ENCODE measurements at places on chromosomes 11 and 22.

GRCh38 chr11:130318031-130318673 is 3.4 kb upstream of the ZBTB44 start:
- DNase-seq: no peak

GRCh38 chr22:38429499-38430068 is 25.4 kb downstream of the KCNJ4 start:
- DNase-seq: no peak

DNA sequence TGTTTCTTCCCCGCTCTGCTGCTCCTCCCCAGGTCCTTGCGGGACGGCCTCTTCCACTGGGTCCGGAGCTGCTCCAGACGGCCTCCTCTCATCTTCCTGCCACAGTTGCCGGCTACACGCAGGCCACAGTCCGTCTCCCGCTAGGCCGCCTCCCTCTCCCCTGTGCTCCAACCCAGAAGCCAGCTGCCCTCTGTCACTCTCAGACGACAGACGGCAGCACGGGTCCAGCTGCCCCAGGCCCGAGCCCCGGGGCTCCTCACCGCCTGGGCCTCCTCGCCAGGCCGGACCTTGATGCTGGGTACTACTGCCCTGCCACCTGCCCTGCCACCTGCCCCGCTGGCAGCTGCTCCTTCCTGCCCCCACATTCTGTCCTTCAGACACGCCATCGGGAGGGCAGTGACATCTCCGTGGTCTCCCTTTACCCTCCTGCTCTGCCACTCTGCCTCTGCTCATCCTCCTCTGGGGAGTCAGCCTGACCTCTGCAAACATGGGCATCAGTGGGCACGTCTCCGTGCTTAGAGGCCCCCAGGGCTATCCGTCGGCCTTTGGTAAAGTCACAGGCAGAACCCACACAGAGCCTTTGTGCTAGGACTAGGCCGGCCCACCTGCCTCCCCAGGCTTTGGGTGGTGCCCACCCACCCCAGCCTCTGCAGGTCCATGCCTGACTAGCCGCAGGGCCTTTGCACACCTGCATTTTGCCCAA is 43.1 kb upstream of the TH start:
- no peak for DNase-seq

DNA sequence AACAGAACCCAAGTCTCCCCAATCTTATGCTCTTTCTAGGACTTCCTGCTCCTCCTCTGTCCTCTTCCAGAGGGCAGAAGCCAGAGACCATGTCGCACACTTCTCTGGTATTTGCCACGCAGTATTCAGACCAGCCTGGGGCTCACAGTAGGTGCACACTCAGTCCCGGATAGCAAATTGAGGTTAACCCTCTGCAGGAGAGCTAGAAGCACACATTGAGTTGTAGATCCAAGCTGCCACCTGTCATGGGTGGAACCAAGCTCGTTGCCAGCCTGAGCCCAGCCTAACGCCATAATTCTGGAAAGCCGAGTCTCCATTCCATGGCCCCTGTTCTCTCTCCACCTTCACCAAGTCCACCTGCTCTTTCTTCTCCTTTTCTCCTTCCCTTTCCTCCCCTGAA is 562.1 kb downstream of the BUD13 start:
- DNase-seq: no peak

- no peak for DNase-seq
Observed at GRCh38 chr11:95586155-95586554, 203.4 kb downstream of the FAM76B start.

DNA sequence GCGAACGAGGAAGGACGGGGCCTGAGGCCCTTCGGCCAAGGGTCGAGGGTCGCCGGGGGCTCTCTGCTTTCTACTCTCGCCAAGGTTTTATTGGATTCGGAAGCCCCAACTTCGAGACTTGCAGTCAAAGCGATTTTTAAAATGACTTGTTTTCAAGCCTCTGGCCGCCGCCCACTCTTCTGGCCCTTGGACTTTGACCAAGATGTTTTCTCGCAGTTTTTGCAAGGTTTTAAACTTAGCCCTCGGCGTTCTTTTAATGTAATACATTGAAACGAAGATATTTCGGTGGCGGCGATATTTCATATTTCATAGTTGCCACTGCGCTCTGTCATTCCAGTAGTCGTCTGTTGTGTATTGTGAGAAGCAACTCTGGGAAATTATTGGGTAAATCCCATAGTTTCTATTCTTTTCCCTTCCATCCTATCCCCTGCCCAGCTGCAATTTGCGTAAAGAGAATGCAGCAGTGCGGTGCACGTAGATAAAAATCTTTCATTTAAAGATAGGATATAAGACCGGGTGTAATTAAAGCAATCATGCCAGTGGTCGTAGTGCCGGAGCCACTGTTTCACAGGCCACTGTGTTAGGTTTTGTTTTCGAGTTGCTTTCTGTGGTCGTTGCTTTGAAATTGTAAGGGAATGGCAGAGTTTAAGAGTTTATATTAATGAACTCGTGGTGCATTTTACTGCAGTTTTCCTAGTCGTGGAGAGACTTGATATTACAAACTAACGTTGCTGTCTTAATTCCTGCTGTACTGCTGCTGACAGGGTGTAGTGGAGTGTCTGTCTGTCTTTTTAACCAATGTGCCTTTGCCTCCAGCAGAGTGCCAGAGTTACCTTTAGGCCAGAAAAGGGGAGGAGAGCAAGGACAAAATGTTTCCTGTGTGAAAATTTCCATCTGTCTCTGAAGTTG is 702 bp downstream of the BIRC2 start:
- DNase-seq: no peak

GRCh38 chr11:97756571-97757335 is 1264.0 kb upstream of the CNTN5 start:
- no peak for DNase-seq

- peak; percentile 62 for DNase-seq
Observed at GRCh38 chr11:70397983-70398833, at the start of gene CTTN. Gene CTTN, plus strand, starts transcription at chr11:70398529. Its CDS starts 8,769 bp downstream, at chr11:70407298.

GRCh38 chr11:102664001-102664752 is 39.0 kb upstream of the MMP20 start:
- DNase-seq: peak; percentile 4

DNA sequence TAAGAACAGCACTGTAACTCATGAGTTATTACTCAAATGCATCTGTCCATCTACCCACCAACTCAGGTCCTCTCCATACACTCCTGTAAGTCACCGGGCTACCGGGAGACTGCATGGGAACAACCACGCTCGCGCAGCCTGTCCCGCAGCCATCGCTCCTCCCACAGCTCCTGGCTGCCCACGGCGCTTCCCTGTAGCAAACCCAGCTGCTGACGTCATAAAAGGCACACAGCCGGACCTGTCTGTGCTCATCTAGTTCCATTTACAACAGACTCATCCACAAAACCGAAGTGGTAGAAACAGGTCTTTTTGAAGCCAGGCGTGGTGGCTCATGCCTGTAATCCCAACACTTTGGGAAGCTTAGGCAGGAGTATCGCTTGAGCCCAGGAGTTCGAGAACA is 23.4 kb upstream of the PACSIN2 start:
- DNase-seq: no peak

DNA sequence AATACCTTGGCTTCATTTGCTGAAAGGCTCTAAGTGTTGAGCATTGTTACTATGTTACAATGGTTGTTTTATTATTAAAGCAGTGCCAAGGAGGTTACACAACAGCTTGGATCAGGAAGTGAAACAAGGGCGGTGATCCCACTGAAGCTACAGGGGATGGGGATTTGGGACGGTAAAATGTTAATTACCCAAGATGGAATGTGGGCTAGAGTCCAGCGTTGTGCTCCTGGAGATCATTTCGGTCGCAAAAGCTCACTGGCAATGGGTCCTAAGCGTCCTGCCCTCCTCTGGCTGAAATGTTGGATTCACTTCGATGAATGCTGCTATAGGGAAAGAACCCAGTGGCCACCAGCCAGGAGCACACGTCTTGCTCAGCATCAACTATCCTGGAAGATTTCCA is 48.3 kb downstream of the FAM83F start:
- no peak for DNase-seq

GRCh38 chr11:59960502-59961381 is 3.1 kb upstream of the OOSP4A start:
- no peak for DNase-seq

DNA sequence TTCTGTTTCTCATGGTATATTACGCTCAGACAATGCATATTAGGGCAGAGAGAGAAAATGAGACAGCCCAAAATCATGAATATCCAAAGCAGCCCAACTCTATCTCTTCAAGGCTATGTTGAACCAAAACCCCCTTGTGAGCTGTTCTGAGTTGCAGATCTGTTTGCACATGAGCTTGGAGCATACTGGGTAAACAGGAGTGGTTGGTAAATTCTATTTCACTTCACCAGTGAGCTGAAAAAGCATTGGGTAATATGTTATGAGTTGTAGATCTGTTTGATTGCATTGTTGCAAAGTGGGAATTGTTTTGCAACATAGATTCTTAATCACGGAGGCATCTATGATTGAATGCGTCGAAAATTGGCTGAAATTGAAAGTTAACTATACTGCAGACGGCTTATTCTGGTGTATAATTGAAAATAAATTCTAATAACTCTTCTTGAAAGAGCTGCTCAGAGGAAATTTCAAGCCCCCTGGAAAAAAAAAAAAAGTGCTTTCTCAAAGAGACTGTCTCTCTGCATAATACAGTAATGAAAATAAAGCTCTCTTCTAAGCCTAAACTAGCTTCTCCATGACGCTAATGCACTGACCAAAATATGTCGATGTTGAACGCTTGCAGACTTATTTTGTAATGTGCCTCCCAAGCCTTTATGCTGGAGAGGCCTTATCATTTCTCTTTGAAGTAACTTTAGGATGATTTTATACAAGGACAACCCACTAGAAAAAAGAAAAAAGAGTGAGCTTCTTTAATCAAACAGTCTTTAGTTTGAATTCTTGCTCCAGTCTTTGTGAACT is 263.7 kb downstream of the NTM start:
- no peak for DNase-seq

DNA sequence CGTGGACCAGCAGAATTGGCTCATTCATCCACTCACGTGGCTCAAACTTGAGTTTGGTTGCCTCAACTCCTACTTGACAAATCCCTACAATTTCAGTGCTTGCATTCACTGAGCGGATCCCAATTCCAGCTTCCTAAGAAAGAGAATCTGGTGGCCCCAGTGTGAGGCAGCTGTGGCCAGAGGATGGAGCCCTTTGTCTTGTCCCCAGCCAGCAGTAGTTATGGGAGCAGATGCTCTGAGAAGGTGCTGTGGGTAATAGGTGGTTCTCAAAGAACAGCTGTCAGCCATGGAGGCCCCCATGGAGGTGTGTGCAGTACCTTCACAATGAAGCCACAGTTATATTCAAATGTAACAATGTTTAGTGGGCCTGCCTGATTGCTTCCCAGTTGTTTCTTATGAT is 39.3 kb downstream of the KREMEN1 start:
- no peak for DNase-seq

DNA sequence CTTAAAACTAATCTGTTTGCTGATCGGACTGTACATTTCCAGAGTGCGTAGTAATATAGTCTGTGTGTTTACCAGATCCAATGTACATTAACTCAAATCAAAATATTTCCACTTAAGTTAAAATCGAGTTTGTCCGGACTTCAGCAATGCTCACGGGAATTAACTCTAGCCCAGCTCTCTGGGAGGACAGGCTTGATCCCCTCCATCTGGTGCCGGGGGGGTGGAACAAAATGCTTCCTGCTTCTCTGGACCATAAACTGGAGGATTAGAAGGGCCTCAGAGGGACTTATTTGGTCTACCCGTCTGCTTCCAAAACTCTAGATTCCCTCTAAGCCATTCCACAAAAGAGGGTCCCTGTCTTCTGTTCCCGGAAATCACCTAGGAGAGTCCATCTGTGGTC is 511.2 kb downstream of the BUD13 start:
- DNase-seq: no peak

GRCh38 chr11:69320326-69320725 is 26.4 kb downstream of the MYEOV start:
- no peak for DNase-seq

- no peak for DNase-seq
Observed at GRCh38 chr11:102500829-102501228, 29.7 kb downstream of the MMP7 start.

GRCh38 chr11:78535027-78535426 is 39.6 kb downstream of the NARS2 start:
- DNase-seq: no peak

DNA sequence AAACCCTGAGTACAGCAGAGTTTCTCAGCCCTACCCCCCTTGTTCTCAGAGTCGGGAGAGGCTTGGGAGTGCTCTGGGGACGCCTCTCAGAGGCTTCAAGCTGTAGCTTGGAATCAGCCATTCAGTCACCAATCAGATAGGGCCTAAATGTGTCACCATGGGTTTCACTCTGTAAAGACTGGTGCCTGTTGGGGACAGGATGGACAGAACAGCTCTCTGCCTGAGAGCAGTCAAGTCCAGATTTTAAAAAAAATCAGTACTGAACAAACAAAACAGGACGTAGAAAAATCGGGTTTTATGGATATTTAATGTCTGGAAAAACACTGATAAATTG is 1.3 kb downstream of the FADD start:
- no peak for DNase-seq

- DNase-seq: no peak
Observed at GRCh38 chr11:126084608-126084912, 21.9 kb upstream of the CDON start.

DNA sequence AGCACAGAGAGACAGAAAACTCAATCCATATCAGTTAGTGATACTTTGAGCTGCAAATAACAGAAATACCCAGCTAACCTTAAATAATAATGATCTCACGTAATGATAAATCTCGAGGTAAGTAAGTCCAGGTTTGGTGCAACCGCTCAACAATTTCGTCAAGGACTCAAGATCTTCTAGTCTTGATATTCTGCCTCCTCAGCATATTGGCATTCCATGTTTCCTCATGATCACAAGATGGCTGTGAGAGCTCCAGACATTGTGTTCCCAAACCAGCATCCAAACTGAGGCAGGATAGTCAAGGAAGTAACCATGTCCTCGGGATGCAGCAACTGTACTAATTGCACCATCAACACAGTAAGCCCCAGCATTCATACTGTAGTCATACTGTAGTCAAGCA is 7.5 kb upstream of the LARGE1 start:
- DNase-seq: no peak

GRCh38 chr11:69593851-69594250 is 47.1 kb upstream of the CCND1 start:
- no peak for DNase-seq

DNA sequence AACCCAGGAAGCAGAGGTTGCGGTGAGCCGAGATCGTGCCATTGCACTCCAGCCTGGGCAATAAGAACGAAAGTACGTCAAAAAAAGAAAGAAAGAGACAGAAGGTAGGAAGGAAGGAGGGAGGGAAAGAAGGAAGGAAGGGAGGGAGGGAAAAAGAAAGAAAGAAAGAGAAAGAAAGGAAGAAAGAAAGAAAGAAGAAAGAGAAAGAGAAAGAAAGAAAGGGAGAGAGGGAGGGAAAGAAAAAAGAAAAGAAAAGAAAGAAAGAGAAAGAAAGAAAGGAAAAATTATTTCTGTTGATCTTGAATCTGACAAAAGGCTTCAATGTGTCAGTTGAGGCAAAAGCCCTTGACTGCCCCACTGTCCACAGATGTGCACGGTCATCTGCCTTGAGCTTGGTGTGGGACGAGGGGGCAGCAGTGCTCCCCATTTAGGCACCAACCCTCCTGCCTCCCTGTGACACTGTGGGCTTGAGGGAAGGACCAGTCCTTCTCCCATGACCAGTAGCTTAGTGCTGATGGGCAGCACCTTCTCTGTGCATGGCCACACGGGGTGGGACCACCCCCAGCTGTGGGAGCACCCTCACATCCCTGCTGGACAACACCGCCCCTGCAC is 24.4 kb downstream of the KCTD17 start:
- DNase-seq: no peak

GRCh38 chr11:59678118-59678812 is 9.4 kb upstream of the PATL1 start:
- no peak for DNase-seq

Measured in stimulated activated CD4-positive, alpha-beta T cell treated with anti-CD3 and anti-CD28 coated beads, Interleukin-12 subunit alpha, Interleukin-12 subunit beta, amount 100 ng/mL, for 24 hours (primary cell).